ENCODE measurements at places on chromosomes 5 and 9.

- DNase-seq = no peak
Observed at GRCh38 chr5:2563046-2563445, 188.4 kb downstream of the IRX2 start.

- DNase-seq = no peak
Observed at GRCh38 chr5:170494041-170494440, 9.8 kb upstream of the KCNIP1 start.

DNA sequence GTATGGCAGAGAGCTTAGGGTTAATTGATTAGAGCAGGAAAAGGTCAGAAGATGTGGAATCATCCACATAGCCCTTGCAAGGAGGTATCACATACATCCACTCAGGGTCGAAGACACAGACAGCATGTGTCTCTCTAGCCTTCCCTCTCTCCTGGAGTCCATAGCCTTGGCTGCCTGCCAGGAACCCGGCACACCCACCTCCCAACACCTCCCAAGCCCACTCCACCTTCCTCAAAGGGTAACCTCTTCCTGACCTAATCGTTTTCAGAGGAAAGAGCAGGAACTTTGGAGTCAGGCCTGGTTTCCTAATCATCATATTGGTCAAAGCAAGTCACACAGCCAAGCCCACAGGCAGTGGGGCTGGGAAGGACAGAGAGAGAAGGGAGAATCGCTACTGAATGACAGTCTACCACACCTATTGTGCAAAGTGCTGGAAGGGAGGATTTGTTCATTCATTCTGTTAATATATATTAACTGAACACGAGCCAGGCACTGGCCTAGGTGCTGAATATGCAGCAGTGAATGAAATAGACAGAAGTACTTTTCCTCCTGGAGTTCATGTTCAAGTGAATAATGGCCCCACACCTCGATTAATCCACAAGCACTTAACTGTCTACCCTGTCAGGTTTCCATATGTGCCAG, 107.8 kb downstream of the KCNIP1 start:
- no peak for DNase-seq

DNA sequence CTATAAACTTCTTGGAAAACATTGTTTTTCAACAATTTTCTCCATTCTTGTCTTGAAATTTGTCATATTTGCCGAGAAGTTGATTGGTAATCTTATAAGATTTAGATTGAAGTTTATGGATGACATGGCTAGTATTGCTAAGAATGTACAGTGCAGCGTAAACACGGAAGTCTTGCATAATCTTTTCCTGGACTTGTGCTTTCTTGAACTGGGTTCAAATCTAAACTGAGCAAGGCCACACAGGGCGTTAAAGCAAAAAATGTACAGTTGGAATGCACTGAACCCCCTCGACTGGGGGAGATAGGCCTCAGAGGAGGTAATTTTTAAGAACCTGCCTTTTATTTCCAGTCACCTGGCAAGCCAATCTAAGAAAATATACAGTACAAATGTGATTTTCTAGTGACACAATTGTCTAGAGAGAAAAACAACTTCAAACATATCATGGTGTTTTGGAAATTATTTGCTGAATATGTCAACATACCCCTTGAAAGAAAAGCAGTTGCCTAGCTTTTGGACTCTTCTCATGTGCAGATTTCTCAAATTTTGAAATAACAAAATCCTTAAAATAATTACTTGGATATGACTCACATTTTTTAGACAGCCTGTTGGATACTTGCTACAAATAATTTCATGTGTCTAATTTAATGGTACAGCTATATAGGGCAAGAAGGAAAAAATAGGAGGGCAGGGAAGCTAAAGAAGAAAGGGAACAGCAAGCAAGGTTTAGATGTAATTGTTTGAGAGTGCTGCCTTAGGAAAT, 18.5 kb upstream of the GAS1 start:
- no peak for DNase-seq

DNA sequence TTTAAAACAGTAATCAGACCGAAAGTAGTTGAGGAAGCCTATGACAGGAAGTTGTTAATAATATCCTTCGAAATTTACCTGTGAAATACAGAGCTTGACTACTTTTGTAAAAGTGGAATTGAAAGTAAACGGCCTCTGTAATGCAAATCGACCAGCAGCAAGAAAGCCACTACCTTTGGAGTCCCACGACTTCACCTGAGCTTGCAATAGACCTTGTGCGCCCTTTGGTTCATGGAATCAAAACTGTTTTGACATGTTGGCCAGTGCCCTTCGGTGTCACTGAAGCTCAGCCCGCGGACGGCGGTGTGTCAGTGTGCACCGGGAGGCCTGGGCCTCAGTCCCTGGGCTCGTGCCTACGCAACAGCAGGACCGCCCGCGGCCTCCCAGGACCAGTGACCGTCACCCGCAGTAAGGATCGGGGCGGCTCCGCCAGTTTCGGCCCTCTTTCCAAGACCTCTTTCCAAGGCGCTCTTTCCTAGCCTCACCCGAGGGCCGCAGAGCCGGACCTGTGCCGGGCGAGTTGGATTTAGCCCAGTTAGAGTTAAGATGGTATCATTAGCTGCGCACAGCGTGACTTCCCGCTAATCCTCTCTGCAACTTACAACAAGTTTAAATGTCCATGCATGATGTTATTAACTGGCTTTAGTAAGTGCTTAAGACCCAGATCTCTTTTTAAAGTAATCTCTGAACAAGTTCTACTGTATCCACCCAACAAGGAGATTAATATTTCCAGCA, 223.3 kb downstream of the MEF2C start:
- no peak for DNase-seq

DNA sequence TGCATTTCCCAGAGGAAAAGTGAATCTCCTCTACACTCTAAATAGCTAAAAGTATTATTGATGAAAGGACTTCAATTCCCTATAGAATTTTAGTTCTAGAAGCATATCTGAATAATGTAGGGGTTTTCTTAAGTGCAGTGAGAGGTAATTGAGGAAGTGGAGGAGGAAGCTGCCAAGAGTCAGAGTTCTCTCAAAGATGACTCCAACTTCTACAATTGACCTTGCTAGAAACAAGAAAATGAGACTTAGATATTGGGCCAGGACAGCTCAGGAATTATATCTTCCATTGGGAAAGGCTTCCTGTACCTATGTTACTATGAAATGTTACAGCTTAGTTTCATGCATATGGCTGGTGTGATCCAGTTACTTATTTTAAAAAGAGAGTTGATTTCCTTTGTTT, 10.4 kb upstream of the F2R start:
- DNase-seq = no peak

- DNase-seq = no peak
Observed at GRCh38 chr5:40089269-40089668, 590.4 kb upstream of the PTGER4 start.

All from NCI-H1436 (cell line).